CD4-positive, alpha-beta memory T cell (primary cell): ENCODE measurements at places on chromosomes 16 and 17. TPM values are rescaled to one million over a fixed set of nuclear protein-coding genes. Genes with fewer than 3 reads are reported as not detected.

DNA sequence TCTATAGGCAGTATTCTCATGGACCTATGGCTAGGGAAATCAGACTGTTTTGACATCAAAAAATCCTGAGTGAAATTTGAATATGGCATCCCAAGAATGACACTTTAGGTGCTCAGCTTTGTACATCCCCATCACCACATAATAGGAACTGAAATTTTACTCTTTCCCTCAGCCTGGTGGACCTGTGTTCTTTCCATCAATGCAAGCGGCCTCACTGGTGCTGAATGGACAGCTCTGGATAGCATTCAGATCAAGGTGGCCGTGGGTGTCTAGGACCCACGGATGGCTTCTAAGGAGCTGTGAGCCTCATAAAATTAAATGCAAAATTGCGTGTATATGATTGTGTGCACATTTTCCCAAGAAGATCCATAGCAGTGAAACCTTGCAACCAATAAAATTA, 152.6 kb downstream of the MAP2K6 start:
- H3K27ac ChIP-seq: no peak overlapping the region
- H3K4me3 ChIP-seq: no peak overlapping the region
- no peaks in the 10 kb centered on the region for H3K36me3 ChIP-seq
- no peaks in the 10 kb centered on the region for H3K27me3 ChIP-seq
- DNase-seq: no peak
- no peaks in the 10 kb centered on the region for H3K4me1 ChIP-seq

DNA sequence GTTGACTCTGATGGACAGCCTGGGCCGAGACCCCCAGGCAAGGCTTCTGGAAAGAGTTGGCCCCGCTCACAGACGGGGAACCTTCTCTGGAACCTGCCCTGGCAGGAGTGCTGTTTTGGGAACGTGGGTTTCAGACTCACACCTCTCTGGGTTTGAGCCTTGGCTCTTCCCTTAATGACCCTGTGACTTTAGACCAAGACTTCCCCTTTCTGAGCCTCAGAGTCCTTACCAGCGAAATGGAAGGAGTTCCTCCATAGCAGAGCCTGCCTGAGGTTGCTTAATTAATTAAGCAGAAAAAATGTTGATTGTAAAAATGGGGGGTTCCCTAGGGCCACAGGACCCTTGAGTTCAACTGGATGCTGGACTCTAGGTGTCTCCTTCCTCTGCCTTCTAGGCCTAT, 408.2 kb downstream of the SEC14L1 start:
- no peak overlapping the region for H3K27ac ChIP-seq
- H3K4me3 ChIP-seq: no peak overlapping the region
- no peaks in the 10 kb centered on the region for H3K27me3 ChIP-seq
- no peak for DNase-seq
- H3K36me3 ChIP-seq: no peaks in the 10 kb centered on the region

DNA sequence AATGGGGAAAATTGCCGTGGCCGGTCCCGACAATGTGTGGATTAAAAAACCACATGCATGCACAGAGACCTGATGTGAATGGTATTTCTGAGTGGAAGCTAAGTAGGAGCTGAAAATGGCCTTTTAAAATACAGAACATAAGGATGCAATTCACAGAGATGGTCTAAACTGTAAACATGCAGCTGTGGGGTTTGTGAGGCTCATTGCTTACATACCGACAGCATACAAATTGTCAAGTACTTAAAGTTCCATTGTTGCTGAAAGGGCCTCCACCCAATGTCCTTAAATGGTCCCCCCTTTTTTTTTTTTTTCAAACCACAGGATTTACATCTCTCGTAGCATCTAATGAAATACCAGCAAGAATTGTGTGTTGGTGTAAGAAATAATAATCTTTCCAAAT, 523.2 kb downstream of the MAF start:
- no peak overlapping the region for H3K4me3 ChIP-seq
- no peak for DNase-seq
- H3K36me3 ChIP-seq: no peaks in the 10 kb centered on the region
- no peaks in the 10 kb centered on the region for H3K27me3 ChIP-seq
- H3K4me1 ChIP-seq: peaks cover 31% of the 10 kb centered on the region
- no peak overlapping the region for H3K27ac ChIP-seq

GRCh38 chr16:74052016-74052415, 244.6 kb upstream of the PSMD7 start:
- DNase-seq: no peak
- H3K4me3 ChIP-seq: no peak overlapping the region
- H3K27ac ChIP-seq: no peak overlapping the region
- no peaks in the 10 kb centered on the region for H3K27me3 ChIP-seq
- H3K4me1 ChIP-seq: no peaks in the 10 kb centered on the region
- H3K36me3 ChIP-seq: no peaks in the 10 kb centered on the region

- no peaks in the 10 kb centered on the region for H3K4me1 ChIP-seq
- H3K36me3 ChIP-seq: no peaks in the 10 kb centered on the region
- DNase-seq: no peak
- no peaks in the 10 kb centered on the region for H3K27me3 ChIP-seq
- H3K27ac ChIP-seq: no peak overlapping the region
These were observed 164.8 kb downstream of the CMIP start for GRCh38 chr16:81609323-81609892.

DNA sequence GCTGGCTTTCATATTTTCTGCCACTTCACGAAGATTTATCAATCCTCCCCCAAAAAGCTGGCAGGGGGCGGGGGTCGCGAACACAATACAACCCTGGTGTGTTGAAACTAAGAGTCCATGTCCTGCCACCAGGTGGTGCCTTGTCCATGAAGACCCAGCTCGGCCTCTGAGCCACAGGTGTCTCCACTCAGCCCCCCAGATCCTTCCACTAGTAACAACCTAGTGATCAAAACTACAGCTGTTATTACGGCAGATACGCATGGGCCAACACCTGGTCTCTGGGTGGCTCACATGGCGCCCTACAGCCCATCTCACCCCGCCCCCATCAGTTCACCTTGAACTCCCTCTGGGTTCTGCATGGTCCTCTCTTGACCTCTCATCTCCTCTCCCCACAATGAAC, 27.7 kb downstream of the USP7 start:
- no peaks in the 10 kb centered on the region for H3K36me3 ChIP-seq
- no peaks in the 10 kb centered on the region for H3K27me3 ChIP-seq
- no peak for DNase-seq
- H3K27ac ChIP-seq: no peak overlapping the region

- DNase-seq: no peak
- no peak overlapping the region for H3K4me3 ChIP-seq
- no peak overlapping the region for H3K27ac ChIP-seq
- no peaks in the 10 kb centered on the region for H3K36me3 ChIP-seq
- H3K27me3 ChIP-seq: no peaks in the 10 kb centered on the region
These were observed 9.5 kb downstream of the SALL1 start for GRCh38 chr16:51141541-51141940.

- no peak for DNase-seq
- no peak overlapping the region for H3K4me3 ChIP-seq
- H3K4me1 ChIP-seq: no peaks in the 10 kb centered on the region
These were observed 41.0 kb upstream of the MSI2 start for GRCh38 chr17:57215317-57215716.

GRCh38 chr17:41659427-41660212, 29.1 kb upstream of the EIF1 start:
- no peak overlapping the region for H3K27ac ChIP-seq
- H3K27me3 ChIP-seq: no peaks in the 10 kb centered on the region
- peaks cover 3% of the 10 kb centered on the region for H3K4me1 ChIP-seq
- H3K4me3 ChIP-seq: no peak overlapping the region

DNA sequence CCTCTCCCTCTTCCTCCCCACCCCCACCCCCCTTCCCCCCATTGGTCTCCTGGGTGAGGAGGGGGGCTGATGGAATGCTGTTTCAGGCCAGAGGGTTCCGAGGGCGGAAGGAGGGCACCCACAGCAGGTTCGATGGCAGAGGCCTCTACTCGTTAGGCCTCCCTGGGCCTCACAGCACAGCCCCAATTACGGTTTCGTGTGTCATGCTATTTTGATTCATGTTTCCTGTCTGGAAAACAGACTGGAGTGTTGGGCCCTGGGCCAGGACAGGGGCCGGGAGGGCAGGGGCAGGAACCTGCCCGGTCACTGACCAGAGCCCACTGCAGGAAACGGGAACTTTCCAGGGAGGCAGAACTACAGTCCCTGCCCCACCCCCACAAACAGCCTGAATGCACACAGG, 138.2 kb downstream of the C16orf95 start:
- H3K27ac ChIP-seq: no peak overlapping the region
- H3K4me3 ChIP-seq: no peak overlapping the region
- H3K27me3 ChIP-seq: no peaks in the 10 kb centered on the region
- no peak for DNase-seq

DNA sequence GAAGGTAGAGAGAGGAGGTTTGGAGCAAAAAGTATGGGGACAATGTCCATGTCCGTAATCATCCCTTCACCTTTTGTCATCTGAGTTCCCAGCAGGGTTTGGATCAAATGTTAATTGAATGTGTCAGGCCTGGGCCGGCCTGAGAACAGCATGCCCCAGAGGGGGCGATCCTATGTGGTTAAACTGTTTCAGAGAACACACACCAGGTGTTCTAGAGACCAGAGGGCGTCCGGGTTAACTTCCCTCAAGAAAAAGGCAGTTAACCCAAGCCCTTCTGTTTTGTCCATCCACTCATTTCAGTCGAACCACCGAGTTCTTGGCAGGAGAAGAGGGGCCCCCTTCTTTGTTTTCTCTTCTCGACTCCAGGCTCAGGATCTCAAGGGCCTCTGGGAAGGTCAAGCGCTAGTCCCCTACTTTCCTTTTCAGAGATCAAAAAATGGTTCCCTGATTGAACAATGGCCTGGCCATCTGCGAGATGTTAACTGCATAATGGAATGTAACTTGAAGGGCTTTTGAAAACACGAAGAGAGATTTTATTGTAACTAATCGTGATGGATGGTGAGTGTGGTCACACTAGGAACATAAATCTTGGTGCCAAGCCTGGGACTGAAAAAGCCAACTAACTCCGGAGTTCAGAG, 142.5 kb downstream of the IRX3 start:
- H3K27ac ChIP-seq: no peak overlapping the region
- H3K36me3 ChIP-seq: no peaks in the 10 kb centered on the region
- no peaks in the 10 kb centered on the region for H3K4me1 ChIP-seq
- no peaks in the 10 kb centered on the region for H3K27me3 ChIP-seq
- no peak for DNase-seq
- no peak overlapping the region for H3K4me3 ChIP-seq

DNA sequence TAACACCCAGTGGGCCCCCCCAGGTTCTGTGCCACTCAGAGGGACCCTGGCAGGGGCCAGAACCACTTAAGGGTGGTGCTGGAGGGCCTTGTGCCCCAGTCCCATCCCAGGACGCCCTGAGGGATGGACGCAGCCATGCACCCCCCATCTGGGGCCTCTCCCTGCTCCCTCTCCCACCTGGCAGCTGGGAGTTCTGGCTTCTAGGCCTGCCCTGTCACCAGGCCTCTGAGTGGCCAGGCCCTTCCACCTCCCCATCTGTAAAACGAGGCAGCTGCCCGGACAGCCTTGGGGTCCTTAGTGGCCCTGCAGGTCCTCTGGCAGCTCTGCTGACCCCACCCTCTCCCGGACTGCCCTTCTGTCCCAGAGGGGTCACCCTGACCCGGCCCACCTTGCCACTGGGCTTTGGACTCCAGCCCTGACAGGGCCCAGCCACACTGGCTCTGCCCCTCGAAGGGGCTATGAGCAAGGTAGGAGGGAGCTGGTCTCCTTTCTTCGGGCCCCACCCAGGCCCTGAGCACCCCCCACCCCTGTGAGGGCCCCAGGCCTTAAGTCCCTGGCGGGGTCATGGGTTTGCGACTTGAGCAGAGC, 12.3 kb downstream of the PAM16 start:
- peaks cover 9% of the 10 kb centered on the region for H3K36me3 ChIP-seq
- no peak overlapping the region for H3K4me3 ChIP-seq
- H3K27ac ChIP-seq: no peak overlapping the region
- no peak for DNase-seq

DNA sequence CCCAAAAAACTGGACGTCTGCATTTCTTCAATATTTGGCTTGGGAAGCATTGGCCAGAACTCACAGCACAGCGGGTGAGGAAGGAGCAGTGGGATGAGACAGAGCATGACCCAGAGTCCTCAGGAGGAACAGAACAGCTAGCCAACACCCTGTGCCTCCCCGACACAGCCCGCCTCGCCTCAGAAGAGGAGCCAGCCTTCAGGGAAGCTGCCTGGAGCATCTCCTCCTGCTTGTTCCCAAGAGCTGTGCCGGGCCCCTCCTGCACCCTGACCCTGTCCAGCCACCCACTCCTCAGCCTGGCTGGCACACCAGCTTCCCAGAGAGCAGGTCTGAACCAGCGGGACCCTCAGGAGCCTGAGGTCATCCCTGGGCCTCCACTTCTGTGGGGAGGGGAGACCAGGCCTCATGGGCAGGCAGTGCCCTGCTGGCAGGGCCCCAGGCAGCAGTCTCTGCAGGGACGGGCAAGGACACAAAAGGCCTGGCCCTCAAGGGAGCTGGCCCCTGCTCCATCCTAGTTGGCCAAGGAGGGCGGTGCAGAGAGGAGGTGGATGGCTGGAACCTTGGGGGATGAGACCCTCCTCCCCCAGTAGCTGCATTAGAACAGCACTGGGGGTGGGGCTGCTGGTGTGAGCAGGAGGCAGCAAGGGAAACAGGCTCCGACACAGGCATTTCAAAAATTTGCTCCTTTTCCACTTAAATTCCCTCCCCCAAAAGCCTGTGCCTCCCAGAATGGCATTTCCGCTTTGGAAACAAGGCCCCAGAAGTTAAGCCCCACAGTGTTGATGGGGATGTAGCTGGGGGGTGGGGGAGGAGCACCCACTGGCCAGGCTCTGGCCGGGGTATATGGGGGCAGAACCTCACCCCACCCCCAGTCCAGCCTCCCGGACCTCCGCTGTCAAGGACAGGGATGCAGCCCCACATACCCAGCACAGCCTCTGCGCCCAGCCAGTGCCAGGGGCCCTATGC, 1.8 kb upstream of the BCAR1 start:
- no peaks in the 10 kb centered on the region for H3K36me3 ChIP-seq
- no peak for DNase-seq
- no peak overlapping the region for H3K4me3 ChIP-seq
- H3K4me1 ChIP-seq: peaks cover 12% of the 10 kb centered on the region
- no peak overlapping the region for H3K27ac ChIP-seq

- no peaks in the 10 kb centered on the region for H3K27me3 ChIP-seq
- peaks cover 9% of the 10 kb centered on the region for H3K4me1 ChIP-seq
- H3K36me3 ChIP-seq: no peaks in the 10 kb centered on the region
- no peak overlapping the region for H3K27ac ChIP-seq
- DNase-seq: no peak
These were observed 98.8 kb upstream of the MED13 start for GRCh38 chr17:62163847-62164246.

GRCh38 chr16:68291227-68291626, 19.5 kb downstream of the SLC7A6OS start:
- peaks cover 68% of the 10 kb centered on the region for H3K4me1 ChIP-seq
- H3K4me3 ChIP-seq: no peak overlapping the region

GRCh38 chr16:49013727-49014080, 267.9 kb downstream of the CBLN1 start:
- no peak for DNase-seq
- no peaks in the 10 kb centered on the region for H3K36me3 ChIP-seq
- H3K4me1 ChIP-seq: no peaks in the 10 kb centered on the region
- no peaks in the 10 kb centered on the region for H3K27me3 ChIP-seq
- H3K4me3 ChIP-seq: no peak overlapping the region

Gene WNT3
- total RNA-seq: not detected

Gene GRIN2A
- not detected for total RNA-seq

Gene GPR142
- not detected for total RNA-seq

Gene RRAD
- total RNA-seq: 0.58 TPM

Gene CCDC200
- 2.1 TPM for total RNA-seq

Gene TOP2A
- total RNA-seq: 0.47 TPM

Gene GFER
- total RNA-seq: 22.6 TPM

Gene CRYM
- total RNA-seq: not detected

Gene CD19
- total RNA-seq: not detected

Gene MYH1
- total RNA-seq: not detected

Gene AANAT
- not detected for total RNA-seq
